ENCODE measurements at places on chromosomes 11 and 22.

GRCh38 chr11:32141745-32142546, 51.1 kb downstream of the RCN1 start:
- no peak for DNase-seq

GRCh38 chr22:19878461-19879245, 24.0 kb upstream of the GNB1L start:
- DNase-seq = no peak

DNA sequence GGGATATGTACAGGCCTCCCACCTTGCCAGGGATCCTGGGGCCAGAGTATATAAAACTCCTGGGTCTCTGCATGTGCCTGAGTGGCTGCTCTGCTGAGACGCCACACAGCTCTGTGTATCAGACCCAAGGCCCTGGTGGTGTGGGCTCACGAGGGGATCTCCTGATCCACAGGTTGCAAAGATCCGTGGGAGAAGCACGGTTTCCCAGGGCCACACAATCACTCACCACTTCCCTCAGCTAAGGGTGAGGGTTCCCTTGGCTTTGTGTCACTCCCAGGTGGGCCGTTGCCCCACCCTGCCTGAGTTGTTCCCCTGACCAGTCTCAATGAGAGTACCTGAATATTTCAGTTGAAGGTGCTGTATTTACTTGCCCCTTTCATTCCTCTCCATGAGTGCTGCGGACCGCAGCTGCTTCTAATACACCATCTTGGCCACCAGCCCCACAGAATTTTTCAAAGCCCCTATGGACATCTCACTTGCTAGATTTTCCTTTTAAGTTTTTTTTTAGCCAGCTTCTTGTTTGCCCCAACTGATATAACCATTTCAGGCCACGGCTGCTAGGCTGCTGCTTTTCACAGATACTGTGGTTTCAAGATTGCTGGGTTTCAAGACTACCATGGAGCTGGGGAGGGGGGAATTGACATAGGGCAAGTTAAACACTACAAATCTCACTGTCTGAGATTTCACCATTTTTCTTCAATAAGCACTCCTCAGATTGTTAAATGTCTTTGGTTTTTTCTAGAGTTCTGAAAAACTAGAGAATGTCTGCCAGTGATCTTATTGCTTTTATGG, 13.7 kb upstream of the DEPDC7 start:
- no peak for DNase-seq

GRCh38 chr22:22752556-22753477, 108.4 kb downstream of the GGTLC2 start:
- DNase-seq = no peak

- DNase-seq = no peak
These were observed 4.4 kb upstream of the RAPSN start for GRCh38 chr11:47453365-47453764.

DNA sequence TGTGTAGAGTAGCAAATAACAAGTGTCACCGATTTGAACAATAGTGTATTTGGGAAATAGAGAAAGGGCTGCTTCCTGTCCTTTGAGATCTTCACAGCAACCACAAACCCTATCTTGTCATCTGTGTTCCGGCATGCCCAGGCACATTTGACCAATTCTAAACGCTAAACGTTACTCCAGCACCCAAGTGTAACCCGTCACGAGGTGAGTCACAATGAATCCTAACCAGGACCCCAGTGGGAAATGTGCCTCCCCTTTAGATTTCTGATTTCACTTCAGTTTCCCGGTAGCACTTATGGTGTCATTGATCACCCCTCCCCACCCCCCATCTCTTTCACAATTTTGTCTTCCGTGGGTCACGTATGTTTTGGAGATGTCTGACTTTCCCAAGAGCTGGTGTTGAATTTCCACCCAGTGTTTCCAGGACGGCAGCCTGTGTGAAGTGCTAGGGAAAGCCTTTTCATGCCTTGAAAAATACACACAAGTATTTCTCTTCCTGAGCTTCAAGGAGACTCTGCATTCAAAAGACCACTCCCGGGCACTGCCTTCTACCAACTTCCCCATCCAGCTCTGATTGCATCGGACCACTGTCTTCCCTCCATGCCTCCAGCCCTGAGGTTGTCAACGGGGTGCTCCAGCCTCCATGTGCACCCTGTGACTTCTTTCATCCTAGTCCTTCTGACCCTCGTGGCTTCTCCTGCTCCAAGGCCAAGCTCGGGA, 10.5 kb upstream of the C11orf24 start:
- no peak for DNase-seq

GRCh38 chr11:16800382-16800781, 61.9 kb downstream of the C11orf58 start:
- DNase-seq = no peak

DNA sequence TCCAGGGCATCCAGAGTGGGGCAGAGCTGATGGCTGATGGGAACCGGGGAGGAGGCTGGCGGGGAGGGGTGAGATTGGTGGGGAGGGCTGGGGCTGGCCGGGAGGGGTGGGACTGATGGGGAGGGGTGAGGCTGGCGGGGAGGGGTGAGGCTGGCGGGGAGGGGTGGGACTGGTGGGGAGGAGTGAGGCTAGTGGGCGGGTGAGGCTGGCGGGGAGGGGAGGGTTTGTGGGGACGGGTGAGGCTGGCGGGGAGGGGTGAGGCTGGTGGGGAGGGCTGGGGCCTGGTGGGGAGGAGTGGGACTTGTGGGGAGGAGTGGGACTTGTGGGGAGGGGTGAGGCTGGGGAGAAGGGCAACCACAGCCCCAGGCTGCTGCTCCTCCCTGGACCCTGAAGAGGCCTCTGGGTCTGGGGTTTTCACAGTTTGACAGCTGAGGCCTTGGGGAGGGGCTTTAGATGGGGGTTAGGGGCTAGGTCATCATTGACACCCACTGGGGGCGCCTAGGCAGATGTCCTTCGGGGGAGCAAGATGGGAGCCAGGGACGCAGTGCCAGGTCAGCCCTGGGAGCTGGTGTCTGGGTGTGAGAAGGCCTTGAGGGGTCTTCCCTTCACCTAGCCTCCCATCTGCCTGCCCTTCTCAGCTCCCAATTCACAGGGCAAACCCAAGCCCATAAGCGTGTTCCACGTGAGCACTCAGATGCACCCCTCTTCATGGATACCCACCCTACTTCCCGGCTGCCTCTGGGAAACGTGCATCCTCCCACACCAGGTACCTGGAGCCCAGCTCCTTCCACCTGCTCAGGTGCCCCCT, 26.7 kb downstream of the PARVG start:
- no peak for DNase-seq

GRCh38 chr22:49398115-49398514, 429.6 kb downstream of the BRD1 start:
- DNase-seq = no peak

GRCh38 chr11:86538223-86538548, 134.2 kb downstream of the ME3 start:
- DNase-seq = no peak

- no peak for DNase-seq
These were observed 5.7 kb downstream of the TSKU start for GRCh38 chr11:76788661-76789442.

DNA sequence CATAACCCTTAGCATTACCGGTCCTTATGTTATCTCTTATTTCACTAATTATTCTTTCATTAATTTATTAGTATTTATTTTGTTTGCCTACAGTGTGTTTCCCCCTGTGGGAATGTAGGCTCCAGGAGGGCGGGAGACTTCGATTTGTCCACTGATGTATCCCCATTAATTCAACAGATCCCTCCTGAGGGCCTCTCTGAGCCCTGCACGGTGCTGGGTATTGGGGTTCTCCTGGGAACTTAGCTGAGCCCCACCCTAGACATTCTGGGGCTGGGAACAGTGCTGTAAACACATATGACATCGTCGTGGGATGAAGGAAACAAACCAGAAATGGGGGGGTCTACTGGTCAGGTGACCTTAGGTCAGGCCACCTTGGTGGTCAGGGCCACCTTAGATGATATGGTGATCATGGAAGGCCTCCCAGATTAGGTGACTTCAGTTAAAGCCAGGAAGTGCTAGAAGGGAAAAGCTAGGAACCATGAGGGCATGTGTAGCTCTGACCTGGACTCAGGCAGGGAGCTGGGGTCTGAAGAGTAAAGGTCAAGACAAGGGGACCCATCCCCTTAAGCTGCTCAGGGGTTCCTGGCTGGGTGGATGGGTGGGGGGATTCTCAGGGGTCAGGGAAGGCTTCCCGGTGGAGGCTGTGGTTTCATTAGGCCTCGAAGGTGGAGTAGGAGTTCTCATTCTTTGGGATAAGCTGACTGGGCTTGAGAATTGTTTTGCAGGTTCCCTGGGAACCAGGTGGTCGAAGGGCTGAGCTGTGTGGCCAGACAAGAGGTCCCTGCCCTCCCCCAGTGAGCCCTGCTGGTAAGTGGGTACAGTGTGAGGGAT, 1.0 kb downstream of the PHETA2 start:
- no peak for DNase-seq

DNA sequence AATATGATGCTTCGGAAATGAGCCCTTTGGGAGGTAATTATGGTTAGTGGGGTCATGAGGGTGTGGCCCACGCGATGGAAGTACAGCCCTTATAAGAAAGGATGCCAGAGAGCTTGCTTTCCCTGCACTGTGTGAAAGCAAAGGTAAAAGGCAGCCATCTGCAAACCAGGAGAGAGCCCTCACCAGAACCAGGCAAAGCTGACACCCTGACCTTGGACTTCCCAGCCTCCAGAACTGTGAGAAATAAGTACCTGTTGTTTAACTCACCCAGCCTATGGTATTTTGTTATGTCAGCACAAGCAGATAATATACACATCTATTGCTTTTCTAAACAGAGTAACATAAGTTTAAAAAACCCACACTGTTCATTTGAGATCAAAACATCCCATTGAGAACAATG, 50.7 kb downstream of the SYN3 start:
- no peak for DNase-seq

- peak; percentile 62 for DNase-seq
These were observed 3.5 kb downstream of the OSM start for GRCh38 chr22:30262917-30263741.

GRCh38 chr22:21034989-21035388, 2.6 kb upstream of the SLC7A4 start:
- DNase-seq = no peak

DNA sequence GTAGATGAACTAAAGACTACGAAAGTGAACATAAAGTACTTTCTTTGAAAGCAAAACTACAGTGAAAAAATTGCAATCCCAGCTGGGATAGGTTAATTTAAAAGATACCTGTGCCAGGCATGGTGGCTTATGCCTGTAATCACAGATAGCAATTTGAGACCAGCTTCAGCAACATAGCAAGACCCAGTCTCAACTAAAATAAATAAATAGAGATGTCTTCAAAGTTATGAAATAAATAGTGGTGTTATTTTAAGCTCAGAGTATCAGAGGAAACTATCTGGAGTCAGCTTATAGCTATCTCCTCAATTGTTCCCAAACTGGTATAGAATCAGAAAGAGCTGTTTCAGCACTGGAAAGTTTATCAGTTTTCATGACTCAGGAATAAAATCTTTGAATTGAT, 17.3 kb upstream of the MMP13 start:
- DNase-seq = no peak

DNA sequence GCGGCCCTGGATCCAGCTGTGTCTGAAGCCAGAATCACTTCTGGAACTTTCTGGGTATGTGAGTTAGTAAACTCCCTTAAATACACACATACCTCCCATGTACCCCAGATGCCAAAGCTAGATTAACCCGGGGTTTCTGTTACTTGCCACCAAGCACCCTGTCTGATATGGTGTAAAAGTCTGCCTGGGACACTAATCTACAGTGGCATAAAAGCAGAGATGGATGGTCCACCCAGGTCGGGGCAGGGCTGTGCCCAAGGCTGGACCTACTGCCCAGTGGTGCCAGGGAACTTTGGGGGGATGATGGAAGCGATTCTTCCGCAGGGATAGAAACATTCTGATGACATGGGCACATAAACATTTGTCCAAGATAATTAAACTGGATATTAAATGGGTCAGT, 12.7 kb downstream of the MRGPRF start:
- DNase-seq = no peak

DNA sequence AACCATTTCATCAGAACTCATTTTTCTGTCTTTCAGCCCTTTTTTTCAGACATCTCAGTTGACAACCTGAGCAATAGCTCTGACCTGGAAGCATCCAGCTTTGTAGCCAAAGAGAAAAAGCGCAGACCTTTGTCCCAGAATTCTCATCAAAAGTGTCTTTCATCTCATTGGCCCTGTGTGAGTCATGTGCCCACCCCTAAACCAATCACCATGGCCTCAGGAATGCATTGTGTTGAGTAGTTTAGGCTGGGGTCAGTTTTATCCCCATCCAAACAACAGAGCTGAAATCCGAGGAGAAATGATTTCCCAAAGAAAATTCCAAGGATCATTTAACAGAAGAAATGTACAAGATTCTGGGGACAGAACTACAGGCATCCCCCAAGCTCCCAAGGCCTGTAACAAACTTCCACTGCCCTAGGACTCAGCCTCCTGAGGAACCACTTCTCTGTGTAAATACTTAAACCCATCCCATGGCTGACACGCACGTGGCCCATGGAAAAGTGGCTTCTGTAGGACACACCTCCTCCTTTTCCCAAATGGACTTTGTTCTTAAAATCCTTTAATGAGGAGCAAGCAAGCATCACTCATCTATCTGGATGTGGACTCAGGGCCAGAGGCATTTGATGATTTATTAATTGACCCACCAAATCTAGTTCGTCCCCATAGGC, 429.0 kb downstream of the SOX6 start:
- no peak for DNase-seq

DNA sequence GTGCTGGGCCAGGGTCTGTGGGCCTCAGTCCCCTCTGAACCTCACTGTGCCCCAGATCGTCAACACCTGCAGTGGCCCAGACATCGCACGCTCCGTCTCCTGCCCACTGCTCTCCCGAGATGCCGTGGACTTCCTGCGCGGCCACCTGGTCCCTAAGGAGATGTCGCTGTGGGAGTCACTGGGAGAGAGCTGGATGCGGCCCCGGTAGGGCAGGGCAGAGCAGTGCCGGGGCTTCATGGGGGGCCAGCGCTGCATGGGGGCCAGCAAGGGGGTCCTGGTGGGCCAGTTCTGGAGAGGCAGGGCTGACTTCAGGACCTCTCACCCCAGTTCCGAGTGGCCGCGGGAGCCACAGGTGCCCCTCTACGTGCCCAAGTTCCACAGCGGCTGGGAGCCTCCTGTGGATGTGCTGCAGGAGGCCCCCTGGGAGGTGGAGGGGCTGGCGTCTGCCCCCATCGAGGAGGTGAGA, 16.3 kb downstream of the EPS8L2 start:
- no peak for DNase-seq

DNA sequence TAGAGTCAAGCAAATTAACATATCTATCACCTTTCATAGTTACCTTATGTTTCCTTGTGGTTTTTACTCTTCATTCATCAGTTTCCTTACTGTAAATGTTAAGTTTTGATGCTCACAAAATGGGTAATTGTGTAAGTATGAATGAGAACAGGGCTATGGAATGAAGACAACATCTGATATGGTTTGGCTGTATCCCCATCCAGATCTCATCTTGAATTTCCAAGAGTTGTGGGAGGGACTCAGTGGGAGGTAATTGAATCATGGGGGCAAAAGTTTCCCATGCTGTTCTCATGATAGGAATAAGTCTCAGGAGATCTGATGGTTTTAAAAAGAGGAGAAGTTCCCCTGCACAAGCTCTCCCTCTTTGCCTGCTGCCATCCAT, 107.6 kb downstream of the CCDC34 start:
- DNase-seq = no peak

DNA sequence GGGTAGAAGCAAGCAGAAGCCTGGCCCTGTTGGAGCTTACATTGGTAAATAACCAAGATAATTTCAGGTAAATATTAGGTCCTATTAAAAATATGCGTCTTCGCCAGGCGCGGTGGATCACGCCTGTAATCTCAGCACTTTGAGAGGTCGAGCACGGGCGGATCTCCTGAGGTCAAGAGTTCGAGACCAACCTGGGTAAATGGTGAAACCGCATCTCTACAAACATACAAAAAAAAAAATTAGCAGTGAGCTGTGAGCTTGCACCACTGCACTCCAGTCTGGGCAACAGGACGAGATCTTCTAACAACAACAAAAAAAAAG, 529 bp upstream of the SULT4A1 start:
- no peak for DNase-seq

All from left kidney (tissue), 8 donors.